Pulmonary artery endothelial cell (primary cell): ENCODE measurements at places on chromosomes 3 and 15.
A peak's percentile ranks its signal among the peaks of the same experiment; 100 is the strongest.

- no peak for DNase-seq
Observed at GRCh38 chr3:171183042-171183441, 156.5 kb upstream of the SLC2A2 start.

GRCh38 chr15:94265982-94266381, 34.6 kb downstream of the MCTP2 start:
- no peak for DNase-seq

GRCh38 chr3:137792626-137793271, 28.6 kb downstream of the SOX14 start:
- DNase-seq: no peak

DNA sequence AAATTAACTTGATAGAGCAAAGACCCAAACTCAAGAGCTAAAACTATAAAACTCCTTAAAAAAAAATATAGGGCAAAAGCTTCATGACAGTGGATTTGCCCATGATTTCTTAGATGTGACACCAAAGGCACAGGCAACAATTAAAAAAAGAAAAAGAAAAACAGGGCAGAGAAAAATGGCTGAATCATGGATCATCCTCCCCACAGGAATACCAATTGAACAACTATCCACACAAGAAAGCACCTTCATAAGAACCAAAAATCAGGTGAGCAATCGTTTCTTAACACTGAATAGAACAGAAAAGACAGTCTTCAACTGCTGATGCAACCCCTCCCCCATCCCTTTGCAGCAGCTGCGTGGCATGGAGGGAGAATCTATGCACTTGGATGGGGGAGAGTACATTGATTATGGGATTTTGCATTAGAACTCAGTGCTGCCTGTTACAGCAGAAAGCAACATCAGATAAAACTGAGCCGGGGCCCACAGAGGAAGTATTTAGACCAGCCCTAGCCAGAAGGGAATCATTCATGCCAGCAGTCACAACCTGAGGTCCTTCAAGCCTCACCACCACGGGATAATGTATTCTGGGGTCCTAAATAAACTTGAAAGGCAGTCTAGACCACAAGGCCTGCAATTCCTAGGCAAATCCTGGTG, 15.7 kb downstream of the C3orf33 start:
- DNase-seq: no peak

- no peak for DNase-seq
Observed at GRCh38 chr3:128319741-128320141, 146.9 kb downstream of the DNAJB8 start.

DNA sequence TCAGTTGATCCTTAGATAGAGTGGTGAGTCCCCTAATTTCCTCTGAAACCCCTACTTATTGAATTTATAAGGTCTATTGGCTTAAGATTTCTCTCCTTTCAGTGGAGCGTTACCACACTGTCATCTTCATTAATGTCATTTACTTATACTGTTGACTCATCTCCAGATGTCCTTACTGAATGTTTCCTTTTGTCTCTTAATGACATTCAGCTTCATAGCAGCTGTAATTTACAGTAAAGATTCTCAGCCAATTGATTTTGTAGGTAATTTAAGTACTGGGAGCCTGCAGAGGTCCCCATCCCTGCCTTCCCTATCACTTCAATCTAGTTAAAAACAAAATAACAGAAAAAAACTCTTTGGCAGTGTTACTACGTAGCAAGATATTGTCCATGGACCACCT, 18.8 kb downstream of the STX19 start:
- no peak for DNase-seq

DNA sequence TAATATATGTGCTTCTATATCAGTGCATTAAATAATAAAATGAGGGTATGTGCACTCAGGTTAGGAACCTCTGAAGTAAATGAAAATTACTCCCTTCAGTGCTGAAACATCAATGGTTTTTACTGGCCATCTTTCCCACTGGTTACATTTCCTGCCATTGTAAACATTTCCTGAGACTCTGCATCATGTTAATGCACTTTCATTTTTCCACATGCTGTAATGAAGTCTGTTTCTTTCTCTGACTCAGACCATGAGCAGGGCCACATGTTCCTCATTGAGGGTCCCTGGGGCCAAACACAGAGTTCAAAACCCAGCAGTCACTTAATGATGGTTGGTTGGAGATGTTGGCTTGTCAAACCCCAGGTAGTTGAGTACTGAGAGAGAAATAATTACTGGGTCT, 15.3 kb downstream of the FAM3D start:
- peak; percentile 73 for DNase-seq

GRCh38 chr15:99556011-99556410, 9.8 kb upstream of the MEF2A start:
- DNase-seq: no peak

DNA sequence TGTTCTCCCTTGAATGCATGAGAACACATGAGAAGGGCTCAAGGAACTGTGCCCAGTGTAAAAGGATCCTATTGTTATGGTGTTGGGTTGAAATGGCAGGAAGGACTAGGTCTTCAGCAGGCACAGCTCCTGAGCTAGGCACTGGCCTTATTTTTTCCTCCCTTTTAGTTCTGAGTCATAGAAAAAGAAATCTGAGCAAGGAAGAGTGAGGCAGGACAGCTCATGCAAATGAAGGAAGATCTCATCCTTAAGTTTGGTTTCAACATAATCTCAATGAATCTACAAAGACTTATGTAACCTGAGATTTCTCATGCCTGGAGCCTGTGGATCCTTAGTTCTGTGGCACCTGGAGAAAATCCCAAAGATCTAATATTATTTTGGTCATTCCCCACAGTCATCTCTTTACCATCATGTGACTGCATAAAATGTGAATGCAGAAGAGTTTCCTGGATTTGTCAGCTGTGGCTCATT, 188.6 kb upstream of the TBL1XR1 start:
- no peak for DNase-seq

DNA sequence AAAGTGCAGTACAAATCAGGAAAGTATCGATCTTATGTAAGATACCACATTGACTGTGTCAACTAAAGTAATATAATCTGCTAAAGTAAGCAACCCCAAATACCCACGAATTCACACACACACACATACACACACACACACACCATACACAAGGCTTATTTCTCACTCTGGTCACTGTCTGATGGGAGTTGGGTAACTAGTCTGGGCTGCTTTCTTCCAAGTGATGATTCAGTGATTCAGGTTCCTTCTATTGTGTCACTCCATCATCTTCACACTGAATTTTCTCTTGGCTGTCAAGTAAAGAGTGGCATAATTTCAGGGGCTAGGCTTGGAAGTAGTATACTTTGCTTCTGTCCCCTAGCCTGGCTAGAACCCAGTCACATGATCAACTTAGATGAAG, 104.8 kb upstream of the CCDC54 start:
- no peak for DNase-seq

- DNase-seq: no peak
Observed at GRCh38 chr15:67762610-67763368, 62.5 kb upstream of the SKOR1 start.

DNA sequence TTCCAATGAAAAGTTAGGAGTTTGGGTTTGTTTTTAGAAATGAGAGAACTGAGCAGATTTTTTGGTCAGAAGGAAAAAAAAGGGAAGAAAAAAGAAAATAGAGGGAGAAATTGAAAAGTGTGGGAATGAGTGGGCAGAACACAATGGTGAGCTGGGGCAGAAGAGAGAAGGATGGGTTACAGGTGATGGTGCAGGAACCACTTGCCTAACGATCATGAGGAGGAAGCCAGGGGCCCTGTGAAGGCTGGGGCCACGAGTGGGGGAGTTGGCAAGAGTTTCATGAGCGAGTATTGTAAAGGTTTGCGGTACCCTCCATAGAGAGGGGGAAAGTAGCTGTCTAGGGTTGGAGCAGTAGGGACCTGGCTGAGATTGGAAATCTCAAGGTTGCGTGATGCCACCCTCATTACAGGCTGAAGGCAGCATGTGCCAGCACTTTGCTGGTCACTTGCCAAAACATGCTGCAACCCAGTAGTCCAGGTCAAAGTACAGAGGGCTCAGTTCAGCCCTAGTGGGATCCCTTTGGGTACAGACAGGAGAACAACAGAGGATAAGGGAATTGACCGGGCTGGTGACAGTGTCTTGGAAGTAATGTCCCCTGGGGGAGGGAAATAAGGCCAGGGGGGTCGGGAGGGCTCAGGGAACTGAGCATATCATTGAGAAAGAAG, 6.6 kb downstream of the IVD start:
- no peak for DNase-seq

DNA sequence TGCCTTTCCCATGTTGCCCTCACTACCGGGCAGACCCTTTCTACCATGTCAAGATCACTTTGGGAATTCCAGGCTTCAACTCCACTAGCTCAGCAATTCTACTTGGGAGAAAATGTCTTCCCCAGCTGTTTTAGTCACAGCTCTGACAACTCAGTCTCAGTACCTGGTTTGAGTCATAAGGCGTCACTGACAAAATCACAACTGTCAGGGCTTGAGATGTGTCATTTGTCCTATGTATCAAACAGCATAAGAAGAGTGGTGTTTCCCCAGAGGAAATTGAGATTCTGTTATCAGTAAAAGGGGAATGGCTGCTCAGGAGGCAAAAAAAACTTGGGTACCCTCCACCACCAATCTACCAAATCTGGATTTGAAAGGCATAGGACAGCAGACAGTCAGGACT, 594.9 kb upstream of the SUCLG2 start:
- DNase-seq: no peak

- no peak for DNase-seq
Observed at GRCh38 chr3:27324686-27325085, 44.5 kb downstream of the NEK10 start.

DNA sequence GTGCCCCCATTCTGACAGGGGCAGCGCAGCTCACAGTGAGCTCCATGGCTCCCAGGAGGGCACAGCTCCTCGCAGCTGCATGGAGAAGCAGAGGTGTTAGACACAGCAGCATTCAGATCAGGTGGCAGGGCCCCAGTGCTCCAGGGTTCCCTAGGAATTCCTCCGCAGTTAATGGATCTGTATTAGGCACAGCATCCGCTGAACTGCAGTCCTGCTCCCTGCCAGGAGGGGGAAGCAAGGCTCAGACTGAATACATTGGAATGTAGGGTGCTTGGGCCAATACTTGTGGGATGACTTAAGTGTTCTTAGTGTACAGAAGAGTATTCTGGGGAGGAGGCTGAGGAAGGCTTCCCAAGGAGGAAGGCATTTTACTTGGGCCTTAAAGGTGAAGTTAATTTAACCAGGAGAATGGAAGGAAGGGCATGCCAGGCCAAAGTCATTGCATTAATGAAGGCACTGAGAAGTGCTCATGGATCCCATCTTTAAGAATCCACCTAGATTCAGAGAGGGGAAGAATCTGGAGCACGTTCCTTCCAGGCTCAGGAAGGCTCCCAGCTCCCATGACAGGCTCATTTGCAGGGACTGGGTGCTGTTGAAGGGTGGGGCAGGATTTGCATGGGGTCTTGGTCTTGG, 111.6 kb downstream of the RAB11A start:
- DNase-seq: peak; percentile 11

DNA sequence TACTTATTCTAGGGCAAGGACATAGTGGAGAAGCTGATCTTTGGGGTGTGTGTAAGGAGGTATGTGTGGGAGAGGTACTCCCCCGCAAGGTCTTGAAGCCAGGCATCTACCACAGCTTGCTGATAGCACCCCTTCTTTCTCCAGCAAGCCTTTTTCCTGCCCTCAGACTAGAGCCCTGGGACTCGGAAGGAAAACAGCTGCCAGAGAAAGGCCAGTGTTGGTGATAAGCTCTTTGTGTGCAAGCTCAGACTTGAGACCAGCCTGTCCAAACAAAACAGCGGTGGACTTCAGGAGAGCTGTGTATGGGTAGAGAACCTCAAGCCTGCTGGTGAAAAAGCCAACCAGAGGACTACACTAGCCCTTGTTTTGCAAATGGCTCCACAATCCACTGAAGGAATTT, 1028.6 kb downstream of the MCTP2 start:
- DNase-seq: peak; percentile 68

DNA sequence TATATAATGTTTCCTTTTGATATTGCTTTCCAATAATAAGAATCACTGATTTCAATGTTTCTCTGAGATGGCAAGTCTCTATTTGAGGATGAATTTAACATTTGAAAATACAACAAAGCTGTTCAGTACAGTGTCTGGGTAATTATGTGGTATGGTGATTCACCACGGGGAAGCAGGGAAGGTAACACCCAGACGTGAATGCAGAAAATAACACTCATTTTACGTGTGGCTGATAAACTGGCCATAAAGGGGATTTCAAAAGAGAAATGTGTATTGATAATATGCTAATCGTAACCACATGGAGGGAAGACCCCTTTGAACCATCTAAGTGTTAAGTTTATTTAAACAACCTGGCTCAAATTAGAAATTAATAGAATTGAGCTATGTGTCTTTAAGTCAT, 344.6 kb downstream of the GRM7 start:
- DNase-seq: no peak

- no peak for DNase-seq
Observed at GRCh38 chr15:61155741-61156700, 73.1 kb downstream of the RORA start.

- DNase-seq: no peak
Observed at GRCh38 chr3:106514431-106514830, 645.6 kb upstream of the CBLB start.

DNA sequence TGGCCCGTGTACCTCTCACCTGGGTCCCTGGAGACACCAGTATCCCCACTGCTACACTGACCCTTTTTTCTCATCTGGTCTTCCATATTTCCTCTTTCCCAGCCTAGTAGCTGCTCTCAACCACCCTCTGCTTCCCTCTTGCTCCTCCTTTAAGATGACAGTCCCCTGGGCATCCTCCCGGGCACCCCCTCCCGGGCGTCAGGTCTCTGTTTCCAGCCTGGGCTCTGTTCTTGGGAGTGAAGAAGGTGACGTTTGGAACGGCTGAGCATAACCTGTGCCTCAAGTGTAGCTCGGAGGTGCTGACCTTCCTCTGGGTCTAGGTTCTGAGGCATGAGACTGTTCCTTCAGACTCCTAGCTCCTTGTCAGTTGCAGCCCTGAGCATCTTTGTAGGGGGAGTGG, 101.2 kb downstream of the VGLL4 start:
- no peak for DNase-seq

- DNase-seq: no peak
Observed at GRCh38 chr3:169668957-169669741, 5.6 kb upstream of the MECOM start.

- DNase-seq: no peak
Observed at GRCh38 chr3:149806171-149806778, 6.7 kb upstream of the RNF13 start.

GRCh38 chr3:184338511-184338945, 1.1 kb downstream of the FAM131A start:
- DNase-seq: peak; percentile 67

- no peak for DNase-seq
Observed at GRCh38 chr3:79488407-79488806, 279.4 kb downstream of the ROBO1 start.

DNA sequence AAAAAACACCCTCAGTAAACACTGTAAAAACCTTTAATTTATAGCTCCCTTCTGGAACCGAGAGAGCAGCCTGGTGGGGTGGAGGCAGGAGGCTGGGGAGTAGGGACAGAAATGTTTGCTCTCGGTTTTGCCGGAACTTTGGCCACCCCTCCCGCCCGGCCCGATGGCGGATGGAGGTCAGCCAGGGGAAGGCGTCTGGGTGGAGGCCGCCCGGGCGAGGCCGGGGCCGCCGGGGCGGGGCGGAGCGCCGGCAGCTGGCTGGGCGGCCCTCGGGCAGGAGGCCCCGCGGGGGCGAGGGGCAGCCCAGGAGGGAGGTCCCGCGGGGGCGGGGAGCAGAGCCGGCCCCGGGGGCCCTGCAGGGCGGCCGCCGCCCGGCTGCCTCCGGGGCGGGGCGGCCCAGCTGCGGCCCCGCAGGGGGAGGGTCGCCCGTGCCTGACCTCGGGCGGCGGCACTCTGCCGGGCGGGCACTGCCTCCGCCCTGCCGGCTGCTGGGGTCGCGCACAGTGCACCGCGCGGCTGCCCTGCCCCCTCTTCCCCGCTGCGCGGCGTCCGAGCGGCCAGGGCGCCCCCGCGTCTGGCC, 829 bp upstream of the SKIL start:
- peak; percentile 47 for DNase-seq

GRCh38 chr15:88835646-88836045, 32.4 kb downstream of the ACAN start:
- DNase-seq: no peak
